ENCODE measurements at places on chromosomes 4 and X. TPM values are rescaled to one million over a fixed set of nuclear protein-coding genes. Genes with fewer than 3 reads are reported as not detected.

IL21 gene
- total RNA-seq, result 0.36 TPM

NAA11 gene
- not detected for total RNA-seq

SYN1 gene
- 0.72 TPM for total RNA-seq

PPEF2 gene
- 0.12 TPM for total RNA-seq

ARHGEF38 gene
- total RNA-seq, result not detected

MTM1 gene
- total RNA-seq, result 38.6 TPM

SYTL4 gene
- not detected for total RNA-seq

NLGN4X gene
- not detected for total RNA-seq

P2RY4 gene
- 0.14 TPM for total RNA-seq

CSN1S1 gene
- total RNA-seq, result not detected

MRPL1 gene
- 26.6 TPM for total RNA-seq

EDA2R gene
- 2.3 TPM for total RNA-seq
